Spinal cord (tissue), 10 donors: ENCODE measurements at places on chromosomes 2 and 18.

GRCh38 chr2:183059561-183059960 lies 19.0 kb upstream of the DUSP19 start:
- no peak overlapping the region for H3K27ac ChIP-seq
- H3K4me3 ChIP-seq = no peak overlapping the region
- no peaks in the 10 kb centered on the region for H3K36me3 ChIP-seq

DNA sequence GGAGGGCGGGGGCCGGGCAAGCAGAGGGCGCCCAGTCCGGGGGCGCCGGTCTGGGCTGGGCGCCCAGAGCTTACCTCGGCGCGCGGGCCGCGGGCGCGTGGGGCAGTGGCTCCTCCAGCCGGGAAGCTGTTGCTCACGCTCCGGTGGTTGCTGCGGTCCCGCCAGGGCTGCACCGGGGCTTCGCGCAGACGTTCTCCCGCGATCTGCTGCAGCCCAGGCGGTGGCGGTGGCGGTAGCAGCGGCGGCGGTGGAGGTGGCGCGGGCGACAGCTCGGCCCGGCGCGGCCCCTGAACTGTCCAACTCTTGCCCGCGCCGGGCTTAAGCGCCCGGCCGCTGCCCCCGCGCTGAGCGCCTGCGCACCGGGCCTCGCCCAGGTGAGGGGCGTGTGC lies 391 bp downstream of the ZNF385B start:
- DNase-seq = no peak
- no peak overlapping the region for H3K27ac ChIP-seq
- peaks cover 12% of the 10 kb centered on the region for H3K4me1 ChIP-seq
- peaks cover 38% of the 10 kb centered on the region for H3K27me3 ChIP-seq
- H3K4me3 ChIP-seq = no peak overlapping the region

DNA sequence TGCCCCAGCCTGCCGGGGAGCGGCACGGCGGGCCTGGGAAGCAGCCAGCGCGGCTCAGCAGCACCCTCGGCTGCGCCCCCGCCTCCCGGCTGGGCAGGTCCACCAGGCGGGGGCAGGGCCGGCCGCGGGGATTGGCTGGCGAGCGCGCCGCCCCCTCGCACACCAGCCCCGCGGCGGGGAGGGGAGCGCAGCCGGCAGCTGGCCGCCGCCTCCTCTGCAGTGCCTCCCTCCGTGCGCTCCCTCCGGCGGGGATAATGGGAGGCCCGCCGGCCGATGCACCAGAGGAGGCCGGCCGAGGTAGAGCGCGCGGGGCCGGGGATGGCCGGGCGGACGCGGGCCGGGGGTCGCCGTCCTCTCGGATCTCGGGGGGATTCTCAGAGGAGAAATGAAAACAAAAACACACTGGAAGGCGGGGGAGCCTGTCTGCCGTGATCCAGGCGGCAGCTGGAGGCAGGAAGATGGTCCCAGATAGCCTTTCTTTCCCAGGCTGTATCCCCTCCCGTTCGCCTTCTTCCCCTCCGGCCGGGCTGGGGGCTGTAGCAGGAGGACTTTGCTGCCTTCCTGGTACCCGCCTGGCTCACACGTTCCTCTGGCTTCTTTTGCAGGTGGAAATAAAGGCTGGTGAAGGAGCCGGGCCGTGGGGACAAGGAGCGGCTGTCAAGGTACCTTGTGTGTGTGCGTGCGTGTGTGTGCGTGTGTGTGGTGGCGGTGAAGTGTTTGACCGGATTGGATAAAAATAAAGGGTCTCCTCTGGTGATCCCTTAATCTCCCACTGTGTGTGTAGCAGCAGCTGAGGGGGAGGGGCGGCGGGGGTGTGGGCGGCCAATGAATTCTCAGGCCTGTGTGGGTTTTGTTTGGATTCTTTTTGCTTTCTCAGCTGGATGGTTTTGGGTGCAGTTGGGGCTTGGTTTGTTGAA lies 18.1 kb downstream of the TET3 start:
- peak; percentile 95 for DNase-seq
- peak overlapping the region; percentile 73 for H3K4me3 ChIP-seq
- H3K27ac ChIP-seq = peak overlapping the region; percentile 92
- H3K4me1 ChIP-seq = peaks cover 88% of the 10 kb centered on the region
- no peaks in the 10 kb centered on the region for H3K27me3 ChIP-seq
- H3K36me3 ChIP-seq = peaks cover 2% of the 10 kb centered on the region

DNA sequence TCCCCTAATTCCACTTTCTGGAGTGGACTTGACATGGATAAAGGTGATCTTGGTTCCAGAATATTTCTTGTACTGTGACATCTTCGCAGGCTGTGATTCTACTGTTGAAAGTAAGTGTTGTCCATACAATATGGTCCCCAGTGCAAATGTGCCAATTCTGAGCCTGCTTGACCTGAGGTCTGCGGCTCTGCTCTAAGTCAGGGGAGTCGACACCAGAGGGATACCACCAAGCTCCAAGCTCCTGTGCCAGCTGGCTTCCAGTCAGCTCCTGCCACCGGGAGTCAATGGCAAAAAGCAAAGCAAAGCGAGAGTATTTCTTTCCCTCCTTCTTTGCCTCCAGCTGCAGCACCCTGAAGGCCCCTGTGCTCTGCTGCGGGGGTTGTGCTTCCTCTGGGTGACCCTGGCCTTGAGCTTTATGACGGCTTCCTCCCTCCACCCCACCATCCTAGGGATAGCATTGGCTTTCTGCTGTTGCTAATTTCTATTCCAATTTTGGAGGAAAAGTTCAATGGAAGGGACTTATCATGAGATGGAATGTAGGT lies 50.4 kb downstream of the SLC35F5 start:
- H3K36me3 ChIP-seq = peaks cover 5% of the 10 kb centered on the region
- H3K4me1 ChIP-seq = peaks cover 5% of the 10 kb centered on the region
- no peak overlapping the region for H3K27ac ChIP-seq
- no peaks in the 10 kb centered on the region for H3K27me3 ChIP-seq

DNA sequence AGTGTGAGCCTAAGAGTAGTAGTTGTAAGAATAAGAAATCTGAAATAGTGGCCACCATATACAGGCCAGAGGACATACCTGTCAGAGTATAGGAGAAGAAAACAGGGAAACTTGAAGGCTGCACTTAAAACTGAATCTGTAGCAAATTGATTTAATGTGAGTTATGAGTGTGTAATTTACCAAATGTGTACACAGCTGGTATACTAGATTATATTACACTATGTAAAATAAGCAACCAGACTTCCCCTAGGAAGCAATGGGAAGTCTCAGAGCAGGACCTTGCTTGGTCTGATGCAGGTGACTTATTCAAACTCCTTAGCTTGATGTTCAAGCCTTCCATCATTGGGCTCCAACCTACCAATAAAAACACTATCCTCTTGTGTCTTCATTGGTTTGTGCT lies 17.3 kb upstream of the EPC2 start:
- H3K36me3 ChIP-seq = no peaks in the 10 kb centered on the region
- no peaks in the 10 kb centered on the region for H3K27me3 ChIP-seq
- H3K4me1 ChIP-seq = no peaks in the 10 kb centered on the region
- DNase-seq = no peak

DNA sequence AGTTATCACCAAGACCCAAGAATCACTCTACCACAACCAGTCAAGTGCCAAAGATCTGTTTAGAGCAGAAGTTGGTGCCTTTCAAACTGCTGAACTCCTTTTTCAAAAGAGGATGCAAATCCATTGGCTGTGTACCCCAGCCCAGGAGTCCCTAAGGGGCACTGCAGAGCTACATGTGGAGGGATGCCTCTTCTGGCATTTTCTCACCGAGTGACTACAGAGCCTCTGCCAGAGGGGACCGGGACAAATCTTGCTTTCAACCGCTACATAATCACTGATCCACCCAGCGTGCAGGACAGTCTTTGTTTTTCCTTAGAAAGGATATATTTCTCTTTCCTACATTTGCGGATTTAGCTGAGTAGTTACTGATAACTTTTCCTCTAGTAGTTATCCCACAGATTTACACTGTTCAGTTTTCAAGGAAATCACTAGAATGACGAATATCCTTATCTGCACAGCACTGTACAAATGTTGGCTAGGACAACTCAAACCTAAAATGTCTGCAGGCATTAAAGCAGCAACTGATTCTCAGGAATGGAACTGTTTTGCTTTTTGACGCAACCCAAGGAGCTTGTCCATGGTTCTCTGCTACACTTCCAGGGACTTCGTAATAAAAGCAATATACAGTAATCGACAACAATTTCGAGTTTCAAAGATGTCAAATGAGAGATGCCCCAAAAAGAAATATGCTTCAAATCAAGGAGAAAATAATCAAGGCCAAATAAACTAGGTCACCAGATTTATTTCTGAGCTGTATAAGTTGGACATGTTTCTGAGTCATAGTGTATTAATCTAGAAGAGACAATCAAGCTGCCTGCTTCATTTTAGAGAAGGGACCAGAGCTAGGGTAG lies 24.1 kb downstream of the EPB41L3 start:
- no peaks in the 10 kb centered on the region for H3K27me3 ChIP-seq
- H3K4me3 ChIP-seq = no peak overlapping the region
- no peaks in the 10 kb centered on the region for H3K4me1 ChIP-seq
- no peak for DNase-seq
- no peak overlapping the region for H3K27ac ChIP-seq
- no peaks in the 10 kb centered on the region for H3K36me3 ChIP-seq

- H3K4me1 ChIP-seq = peaks cover 3% of the 10 kb centered on the region
- H3K27me3 ChIP-seq = no peaks in the 10 kb centered on the region
These were observed 9.0 kb upstream of the NRP2 start for GRCh38 chr2:205673312-205673711.

GRCh38 chr18:75246721-75247610 lies 36.4 kb downstream of the TSHZ1 start:
- peak; percentile 64 for DNase-seq
- peak overlapping the region; percentile 37 for H3K4me3 ChIP-seq
- peaks cover 53% of the 10 kb centered on the region for H3K4me1 ChIP-seq
- H3K36me3 ChIP-seq = peaks cover 10% of the 10 kb centered on the region

DNA sequence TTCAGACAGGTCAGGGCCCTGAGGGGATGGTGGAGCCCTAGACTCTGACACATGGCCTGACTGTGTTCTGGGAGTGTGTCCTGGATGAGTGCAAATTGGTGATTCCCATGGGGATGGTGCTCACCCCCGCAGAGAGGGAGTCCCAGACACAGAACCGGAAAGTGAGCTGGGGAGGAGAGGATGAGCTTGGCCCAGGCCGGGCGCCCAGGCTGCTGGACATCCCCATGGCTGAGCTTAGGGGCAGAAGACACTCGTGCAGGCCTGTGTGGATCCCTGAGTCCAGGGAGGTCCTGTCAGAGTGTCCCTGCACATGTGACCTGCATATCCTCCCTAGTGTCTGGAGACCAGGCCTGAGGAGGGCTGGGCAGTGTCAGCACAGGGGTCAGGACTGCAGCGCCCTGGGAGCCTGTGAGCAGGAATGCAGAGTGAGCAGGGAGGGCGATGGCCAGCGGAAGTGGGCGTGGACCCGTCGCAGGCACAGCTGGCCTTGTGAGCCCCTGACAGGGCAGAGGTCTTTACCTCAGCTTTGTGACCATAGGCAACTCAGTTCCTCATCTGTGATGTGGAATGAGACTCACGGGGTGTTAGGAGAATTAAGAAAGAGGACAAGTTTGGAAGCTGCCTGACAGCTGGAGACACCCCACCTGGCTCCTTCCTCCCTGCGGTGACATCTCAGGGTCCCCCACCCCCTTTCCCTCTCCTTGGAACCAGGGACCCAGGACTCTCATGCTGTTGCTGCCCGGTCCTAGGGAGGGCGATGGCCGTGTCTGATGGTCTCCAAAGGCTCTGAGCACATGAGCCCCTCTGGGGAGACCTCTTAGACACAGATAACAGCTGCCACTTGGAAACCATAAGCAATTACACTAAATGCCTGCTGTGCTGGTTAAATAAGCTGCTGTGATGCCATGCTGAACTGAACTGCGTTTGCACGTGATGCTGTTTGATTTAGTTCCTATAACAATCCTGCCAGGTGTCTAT lies 62.6 kb upstream of the HS6ST1 start:
- H3K27me3 ChIP-seq = no peaks in the 10 kb centered on the region
- no peak overlapping the region for H3K27ac ChIP-seq
- no peak for DNase-seq
- H3K4me1 ChIP-seq = peaks cover 57% of the 10 kb centered on the region

DNA sequence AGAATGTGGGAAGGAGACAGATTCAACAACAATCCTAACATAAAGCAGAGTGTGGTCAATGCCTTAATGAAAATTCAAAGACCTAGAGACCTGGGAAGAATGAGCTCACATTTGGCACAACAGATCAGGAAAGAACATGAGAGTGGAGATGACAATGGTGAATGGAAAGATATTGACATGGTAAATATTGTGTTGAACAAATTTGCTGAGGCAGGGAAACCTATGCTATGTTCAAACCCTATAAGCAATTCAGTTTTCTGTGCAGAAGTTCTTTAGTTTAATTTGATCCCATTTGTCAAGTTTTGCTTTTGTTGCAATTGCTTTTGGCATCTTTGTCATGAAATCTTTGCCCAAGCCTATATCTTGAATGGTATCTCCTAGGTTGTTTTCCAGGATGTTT lies 199.4 kb upstream of the LRRTM4 start:
- no peak for DNase-seq
- H3K36me3 ChIP-seq = no peaks in the 10 kb centered on the region
- H3K27ac ChIP-seq = no peak overlapping the region
- H3K4me1 ChIP-seq = no peaks in the 10 kb centered on the region
- H3K4me3 ChIP-seq = no peak overlapping the region
- no peaks in the 10 kb centered on the region for H3K27me3 ChIP-seq

GRCh38 chr2:127576433-127577207 lies 41.1 kb downstream of the MYO7B start:
- no peak overlapping the region for H3K4me3 ChIP-seq
- no peak overlapping the region for H3K27ac ChIP-seq
- no peaks in the 10 kb centered on the region for H3K27me3 ChIP-seq

GRCh38 chr2:175931805-175932204 lies 70.3 kb downstream of the LNPK start:
- no peak overlapping the region for H3K27ac ChIP-seq
- H3K4me1 ChIP-seq = no peaks in the 10 kb centered on the region
- H3K4me3 ChIP-seq = no peak overlapping the region
- DNase-seq = no peak
- H3K27me3 ChIP-seq = no peaks in the 10 kb centered on the region
- H3K36me3 ChIP-seq = no peaks in the 10 kb centered on the region

DNA sequence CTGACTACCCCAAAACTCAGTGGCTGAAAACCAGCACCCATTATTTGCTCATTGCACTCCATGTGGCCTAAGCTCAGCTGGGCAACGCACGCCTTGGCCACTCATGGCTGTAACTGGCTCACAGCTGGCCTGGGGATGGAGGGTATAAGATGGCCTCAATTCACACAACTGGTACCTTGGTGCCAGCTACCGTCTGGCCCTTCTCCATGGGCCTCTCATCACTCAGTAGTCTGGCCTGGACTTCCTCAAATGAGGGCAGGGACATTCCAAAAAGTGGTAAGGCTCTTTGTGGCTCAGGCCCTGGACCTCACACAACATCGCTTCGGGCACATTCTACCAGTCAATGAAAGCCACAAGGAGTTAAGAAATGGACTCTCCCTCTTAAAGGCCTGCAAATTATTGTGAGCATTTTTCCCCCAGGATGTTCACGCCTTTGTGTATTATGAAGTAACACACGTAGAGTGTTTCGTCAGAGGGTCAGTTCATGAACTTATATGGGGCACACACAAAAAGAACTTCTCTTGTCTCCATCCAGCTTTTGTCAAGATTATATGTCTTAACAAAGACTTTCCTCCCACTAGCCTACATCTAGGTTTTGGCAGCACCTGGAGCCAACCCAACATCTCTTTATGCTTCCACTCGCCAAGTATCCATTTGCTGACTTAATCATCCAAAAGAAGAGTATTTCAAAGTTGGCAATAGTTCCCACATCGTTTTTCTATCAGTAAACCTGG lies 145.2 kb downstream of the CCBE1 start:
- no peak overlapping the region for H3K4me3 ChIP-seq
- H3K36me3 ChIP-seq = no peaks in the 10 kb centered on the region
- peaks cover 3% of the 10 kb centered on the region for H3K4me1 ChIP-seq
- H3K27ac ChIP-seq = no peak overlapping the region
- no peak for DNase-seq

GRCh38 chr18:8686611-8687010 lies 18.7 kb upstream of the MTCL1 start:
- H3K27me3 ChIP-seq = no peaks in the 10 kb centered on the region
- no peak overlapping the region for H3K4me3 ChIP-seq
- H3K36me3 ChIP-seq = no peaks in the 10 kb centered on the region
- H3K4me1 ChIP-seq = peaks cover 10% of the 10 kb centered on the region
- no peak overlapping the region for H3K27ac ChIP-seq
